HS-5 (cell line): ENCODE measurements at places on chromosomes 13 and 19.

GRCh38 chr19:13195678-13196077 lies 45.5 kb downstream of the IER2 start:
- no peak for DNase-seq

GRCh38 chr13:99296398-99296797 lies 10.8 kb downstream of the GPR183 start:
- DNase-seq = no peak

DNA sequence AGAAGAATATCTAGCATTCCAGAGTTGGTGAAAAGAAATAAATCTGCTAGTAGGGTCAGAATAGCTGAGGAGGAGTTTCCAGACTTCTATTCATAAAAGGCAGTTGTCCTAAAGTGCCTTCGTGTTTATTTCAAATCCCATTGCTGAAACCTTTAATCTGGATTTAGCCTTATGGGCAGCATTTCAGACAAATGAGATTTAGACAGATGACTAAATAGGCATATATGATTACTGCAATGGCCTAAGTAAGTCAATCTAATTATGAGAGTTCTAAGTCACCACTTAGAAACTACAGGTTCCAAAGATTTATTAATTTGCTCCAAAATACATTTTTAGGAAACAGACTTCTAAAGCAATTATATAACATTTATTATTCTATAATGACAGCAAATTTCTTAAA lies 368.7 kb downstream of the LIG4 start:
- no peak for DNase-seq

GRCh38 chr19:1278713-1279660 lies 3.7 kb downstream of the FAM174C start:
- DNase-seq = no peak

- DNase-seq = no peak
Observed at GRCh38 chr13:22162889-22163288, 492.0 kb downstream of the FGF9 start.

- no peak for DNase-seq
Observed at GRCh38 chr13:44396701-44397580, 23.3 kb downstream of the SERP2 start.

DNA sequence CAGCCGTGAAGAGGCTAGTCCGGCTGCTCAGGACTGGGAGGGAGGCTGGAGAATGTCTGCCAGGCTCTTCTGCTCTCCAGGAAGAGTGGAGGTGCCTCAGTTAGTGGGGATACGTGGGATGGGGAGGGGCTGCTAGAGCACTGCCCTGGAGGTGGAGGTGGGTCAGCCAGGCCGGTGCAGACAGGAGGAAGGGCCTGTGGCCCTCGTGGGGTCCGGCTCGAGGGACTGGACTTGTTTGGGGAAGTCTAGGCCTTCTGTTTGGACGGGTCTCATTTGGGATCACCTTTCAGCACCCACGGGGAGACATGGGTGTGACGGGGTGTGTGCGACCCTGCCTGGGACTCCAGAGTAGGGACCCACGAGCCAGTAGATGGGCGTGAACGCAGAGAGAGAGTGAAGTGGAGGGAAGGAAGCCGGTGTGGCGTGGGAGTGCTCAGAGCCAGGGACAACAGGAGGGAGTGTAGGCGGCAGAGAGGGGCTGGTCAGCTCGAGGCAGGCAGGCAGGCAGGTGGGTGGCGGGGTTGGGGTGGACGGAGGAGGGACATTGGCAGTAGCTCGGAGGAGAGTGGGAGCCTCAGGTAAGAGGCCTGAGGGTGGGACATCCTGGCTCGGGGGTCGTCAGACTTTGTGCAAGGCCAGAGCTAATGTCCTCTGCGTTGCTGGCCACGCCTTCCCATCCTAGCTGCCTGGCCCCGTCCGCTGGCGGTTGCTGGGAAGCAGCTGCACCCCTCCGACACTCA lies 11.5 kb downstream of the EPN1 start:
- DNase-seq = no peak

DNA sequence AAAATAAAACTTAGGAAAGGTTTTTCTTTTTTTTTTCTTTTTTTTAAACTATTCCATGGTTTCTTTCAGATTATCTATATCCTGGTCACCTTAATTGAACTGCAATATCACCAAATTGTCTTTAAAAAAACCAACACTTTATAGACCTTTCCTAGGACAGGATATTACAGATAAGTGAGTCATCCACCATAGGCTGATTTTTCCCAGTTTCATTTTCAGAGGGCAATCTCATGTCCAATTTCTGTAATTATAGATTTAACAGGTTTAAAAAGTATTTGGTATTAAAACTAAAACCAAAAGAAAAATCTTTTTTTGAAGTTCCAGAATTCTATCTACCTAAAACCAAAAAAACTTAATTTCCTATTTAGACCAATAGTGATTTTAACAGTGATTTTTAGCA lies 13.2 kb downstream of the SPART start:
- DNase-seq = no peak

- DNase-seq = no peak
Observed at GRCh38 chr13:50574731-50575130, 268.8 kb downstream of the DLEU7 start.

GRCh38 chr13:24085662-24086061 lies 74.9 kb upstream of the SPATA13 start:
- no peak for DNase-seq

- no peak for DNase-seq
Observed at GRCh38 chr13:34421858-34422475, 520.1 kb upstream of the NBEA start.

DNA sequence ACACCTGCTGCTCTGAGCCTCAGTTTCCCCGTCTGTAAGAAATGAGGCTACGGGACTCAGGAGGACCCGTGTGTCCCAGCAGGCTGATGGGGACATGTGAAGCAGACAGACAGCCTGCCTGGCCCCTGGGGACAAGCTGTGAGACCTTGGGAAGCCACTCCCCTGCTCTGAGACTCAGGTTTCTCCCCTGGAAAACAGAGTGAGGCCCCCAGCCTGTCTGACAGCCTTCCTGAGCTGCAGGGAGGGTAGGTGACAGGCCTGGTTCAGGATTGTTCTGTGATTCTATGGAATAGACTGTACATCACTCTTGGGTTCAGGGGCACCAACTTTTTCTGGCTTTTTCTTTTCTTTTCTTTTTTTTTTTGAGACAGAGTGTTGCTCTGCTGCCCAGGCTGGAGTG lies 2.9 kb upstream of the NTF4 start:
- DNase-seq = no peak

GRCh38 chr19:5309438-5310204 lies 31.0 kb downstream of the PTPRS start:
- DNase-seq = no peak

- DNase-seq = no peak
Observed at GRCh38 chr13:110492679-110493593, 68.6 kb downstream of the RAB20 start.

- DNase-seq = no peak
Observed at GRCh38 chr13:42298392-42298791, 26.4 kb downstream of the AKAP11 start.

- peak; percentile 2 for DNase-seq
Observed at GRCh38 chr13:44523146-44524015, 52.7 kb downstream of the TSC22D1 start.

DNA sequence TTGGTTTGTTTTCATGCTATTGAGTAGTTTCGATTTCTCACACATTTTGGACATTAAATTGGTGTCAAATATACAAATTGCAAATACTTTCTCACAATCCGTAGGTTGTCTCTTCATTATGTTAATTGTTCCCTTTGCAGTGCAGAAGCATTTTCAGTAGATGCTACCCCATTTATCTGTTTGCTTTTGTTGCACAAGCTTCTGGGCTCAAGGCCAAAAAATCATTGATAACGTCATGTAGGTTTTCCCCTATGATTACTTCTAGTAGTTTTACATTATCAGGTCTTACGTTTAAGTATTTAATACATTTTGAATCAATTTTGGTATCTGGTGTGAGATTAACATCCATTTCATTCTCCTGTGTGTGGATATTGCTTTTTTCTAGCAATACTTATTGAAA lies 14.0 kb upstream of the ZNF347 start:
- DNase-seq = no peak

DNA sequence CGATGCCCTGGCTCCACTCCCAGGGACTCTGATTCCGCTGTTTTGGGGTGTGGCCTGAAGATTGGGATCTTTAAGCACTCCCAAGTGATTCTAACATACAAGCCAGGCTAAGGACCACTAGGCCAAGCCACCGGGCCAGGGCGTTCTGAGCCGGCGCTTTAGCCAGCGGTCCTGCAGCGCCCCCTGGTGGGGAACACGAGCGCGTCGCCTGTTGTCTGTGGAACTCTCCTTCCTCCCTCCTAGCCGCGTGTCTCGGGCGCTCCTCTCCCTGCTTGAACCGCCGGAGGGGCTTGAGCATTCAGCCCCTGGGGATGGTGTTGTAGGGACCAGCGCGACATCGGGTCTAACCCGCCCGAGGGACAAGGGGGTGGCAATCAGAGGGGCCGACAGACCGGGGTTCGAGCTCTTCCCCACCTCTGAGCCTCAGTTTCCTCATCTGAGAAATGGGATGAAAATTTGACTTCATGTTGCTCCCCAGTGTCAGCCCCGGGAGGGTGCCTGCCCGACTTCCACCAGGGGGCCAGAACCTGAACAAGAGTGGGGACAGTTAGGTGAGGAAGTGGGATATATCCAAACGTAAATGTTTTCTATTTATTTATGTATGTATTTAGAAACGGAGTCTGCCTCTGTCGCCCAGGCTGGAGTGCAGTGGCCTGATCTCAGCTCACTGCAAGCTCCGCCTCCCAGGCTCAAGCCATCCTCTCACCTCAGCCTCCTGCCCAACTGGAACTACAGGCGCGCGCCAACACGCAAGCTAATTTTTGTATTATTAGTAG lies 18.0 kb upstream of the PNMA8B start:
- DNase-seq = no peak

DNA sequence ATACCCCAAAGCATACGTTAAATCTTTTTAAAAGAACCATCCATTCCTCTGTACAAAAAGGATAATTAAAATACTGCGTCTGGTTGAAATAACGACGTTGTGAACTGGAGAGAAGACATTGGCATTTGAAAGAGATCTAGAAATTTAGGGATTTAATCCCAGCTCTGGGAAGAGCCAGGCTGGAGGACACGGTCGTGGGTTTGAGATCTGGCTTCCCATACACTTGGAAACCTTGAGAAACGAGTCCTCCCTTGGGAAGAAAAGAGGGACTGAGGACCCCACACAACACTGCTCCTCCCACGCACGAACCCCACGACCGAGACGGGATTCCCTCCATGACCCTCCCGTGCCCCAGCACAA lies 625 bp downstream of the ZNF709 start:
- no peak for DNase-seq

DNA sequence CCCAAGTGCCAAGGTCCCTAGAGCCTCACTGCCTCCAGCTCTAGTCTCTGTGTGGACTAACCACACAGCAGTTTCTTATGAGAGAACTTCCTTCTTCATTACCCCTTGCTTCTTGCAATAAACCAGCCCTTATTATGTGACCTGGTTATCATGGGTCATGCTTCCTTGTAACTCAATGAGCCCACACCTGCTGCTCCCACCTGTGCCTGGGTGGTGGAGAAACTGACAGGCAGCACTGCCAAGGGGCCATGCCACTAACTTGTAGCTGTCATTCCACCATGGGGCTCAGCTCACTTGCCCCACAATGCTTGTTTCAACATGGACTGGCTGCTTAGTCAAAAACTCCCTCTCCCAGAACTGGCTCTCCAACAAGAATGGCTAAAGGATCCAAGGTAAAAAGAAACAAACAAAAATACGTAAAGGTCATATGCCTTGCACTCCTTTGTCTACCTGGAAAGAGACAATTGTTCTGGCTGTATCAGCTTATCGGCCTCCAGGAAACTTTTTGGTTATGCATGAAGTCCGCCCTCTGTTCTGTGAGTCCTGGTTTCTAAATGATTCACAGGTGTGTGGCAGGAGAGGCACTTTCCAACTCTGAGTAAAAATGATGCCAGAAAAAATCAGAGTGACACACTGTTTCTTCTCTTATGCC lies 446.4 kb downstream of the COG6 start:
- no peak for DNase-seq

DNA sequence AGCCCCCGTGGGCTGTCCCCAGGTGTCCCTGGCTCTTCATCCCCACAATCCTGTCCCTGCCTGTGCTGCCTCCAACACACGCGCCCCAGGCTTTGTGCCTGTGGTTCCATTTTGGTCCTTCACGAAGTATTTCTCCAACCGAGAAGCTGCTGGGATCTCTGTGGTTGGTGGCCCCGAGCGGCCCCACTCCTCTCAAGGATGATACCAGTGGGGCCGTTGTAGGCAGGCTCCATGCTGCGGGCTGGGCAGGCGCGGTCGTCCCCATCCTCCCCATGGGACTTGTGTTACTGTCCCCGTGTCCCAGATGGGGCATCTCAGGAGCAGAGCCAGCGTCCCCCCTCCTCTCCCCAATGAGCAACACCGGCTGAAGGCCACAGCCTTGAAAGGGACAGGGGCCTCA lies 3.7 kb upstream of the ZNF554 start:
- no peak for DNase-seq

GRCh38 chr13:86839221-86839620 lies 832.0 kb upstream of the SLITRK5 start:
- DNase-seq = no peak

DNA sequence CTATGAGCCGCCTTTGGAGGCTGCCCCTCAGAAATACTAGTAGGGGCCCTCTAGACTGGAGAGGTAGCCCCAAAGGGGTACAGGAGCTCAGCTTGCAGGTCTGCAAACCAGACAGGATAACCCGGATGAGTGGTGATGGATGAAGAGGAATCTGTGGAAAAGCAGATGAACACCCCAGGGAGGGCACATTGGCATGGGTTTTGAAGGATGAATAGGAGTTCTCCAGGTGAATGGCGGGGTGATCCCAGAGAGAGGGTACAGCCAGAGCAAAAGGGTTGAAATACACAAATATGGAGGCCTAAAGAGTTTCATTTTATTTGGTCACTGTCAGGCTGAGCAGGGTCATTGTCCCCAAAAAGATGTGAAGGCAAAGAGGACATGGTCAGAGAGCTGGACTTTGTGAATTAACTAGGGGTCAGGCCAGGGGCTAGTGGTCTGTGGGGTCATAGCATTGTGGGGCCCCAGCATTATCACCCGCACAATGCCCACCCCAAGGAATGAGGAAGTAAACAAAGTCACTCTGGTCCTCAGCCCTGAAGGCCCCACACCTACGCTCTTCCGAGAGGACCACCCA lies 4.8 kb downstream of the NR2F6 start:
- no peak for DNase-seq

GRCh38 chr19:8826371-8826770 lies 5.7 kb downstream of the ZNF558 start:
- DNase-seq = no peak

GRCh38 chr19:14432791-14433553 lies at the start of gene PKN1:
Gene PKN1, plus strand, starts transcription at chr19:14433306. Its CDS starts 216 bp downstream, at chr19:14433522.
- DNase-seq = no peak

DNA sequence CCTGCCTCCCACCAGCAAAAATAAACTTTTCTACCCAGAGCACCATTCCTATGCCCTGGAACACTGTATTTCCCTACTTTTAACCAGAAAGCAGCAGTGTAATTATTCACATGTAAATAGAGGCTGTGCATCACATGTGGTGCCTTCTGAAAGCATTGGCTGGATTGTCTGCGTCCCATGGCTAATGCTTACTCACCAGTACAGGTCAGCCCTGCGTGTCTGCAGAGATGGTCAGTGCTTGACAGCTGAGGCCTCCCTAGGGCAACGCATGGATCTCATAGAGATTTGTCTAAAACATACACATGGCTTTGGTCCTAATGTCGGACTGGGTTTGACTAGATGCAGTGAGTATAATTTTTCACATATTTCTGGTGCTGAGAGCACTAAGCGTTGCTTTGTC lies 64.2 kb downstream of the DPY19L3 start:
- DNase-seq = no peak

- DNase-seq = peak; percentile 35
Observed at GRCh38 chr19:53772943-53773342, 51.2 kb downstream of the NLRP12 start.
